NCI-H1930 (cell line): ENCODE measurements at places on chromosomes 7 and 10.

DNA sequence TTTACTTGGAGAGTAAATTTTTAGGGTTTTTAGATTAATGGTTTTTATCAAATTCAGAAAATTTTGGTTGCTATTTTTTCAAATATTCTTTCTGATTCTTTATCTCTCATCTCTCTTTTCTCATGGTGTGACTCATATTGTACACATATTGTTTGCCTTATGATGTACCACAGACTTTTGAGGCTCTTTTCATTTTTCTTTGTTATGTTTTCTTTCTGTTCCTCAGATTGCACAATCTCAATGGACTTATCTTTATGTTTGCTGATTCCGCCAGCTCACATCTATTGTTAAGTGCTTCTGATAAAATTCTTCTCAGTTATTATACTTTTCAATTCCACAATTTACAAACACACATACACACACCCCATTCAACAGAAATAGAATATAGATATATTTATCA, 168.2 kb upstream of the IGFBP3 start:
- DNase-seq = no peak

DNA sequence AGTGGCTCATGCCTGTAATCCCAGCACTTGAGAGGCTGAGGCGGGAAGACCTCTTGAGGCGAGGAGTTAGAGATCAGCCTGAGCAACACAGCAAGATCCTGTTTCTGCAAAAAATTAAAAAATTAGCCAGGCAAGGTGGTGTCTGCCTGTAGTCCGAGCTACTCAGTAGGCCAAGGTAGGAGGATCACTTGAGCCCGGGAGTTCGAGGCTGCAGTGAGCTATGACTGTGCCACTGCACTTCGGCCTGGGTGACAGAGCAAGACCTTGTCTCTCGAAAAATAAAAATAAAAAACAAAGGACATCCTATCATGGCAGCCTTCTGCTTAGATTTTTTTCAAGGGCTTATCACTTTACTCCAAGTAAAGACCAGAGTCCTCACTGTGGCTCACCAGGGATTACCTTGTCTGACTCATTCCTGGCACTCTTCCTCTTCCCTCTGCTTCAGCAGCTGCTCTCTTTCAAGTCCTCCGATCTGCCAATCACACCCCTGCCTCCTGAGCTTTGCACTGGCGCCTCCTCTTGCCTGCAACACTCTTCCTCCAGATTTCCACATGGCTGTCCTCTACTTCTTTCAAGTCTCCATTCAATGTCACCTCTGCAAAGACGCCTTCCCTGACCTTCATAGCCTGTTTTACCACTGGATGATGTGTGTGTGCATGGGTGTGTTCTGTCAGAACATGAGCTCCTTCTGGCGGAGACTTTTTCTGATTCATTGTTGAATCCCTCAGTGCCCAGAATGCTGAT, 7.7 kb downstream of the PRTFDC1 start:
- DNase-seq = no peak

- no peak for DNase-seq
Observed at GRCh38 chr10:123569436-123570035, 96.6 kb upstream of the GPR26 start.

- DNase-seq = no peak
Observed at GRCh38 chr10:43166880-43167497, 28.7 kb downstream of the CSGALNACT2 start.

GRCh38 chr7:102319671-102320070, 33.0 kb downstream of the SH2B2 start:
- no peak for DNase-seq
